Motor neuron (in vitro differentiated cells): ENCODE measurements at places on chromosomes 2 and 18. TPM values are rescaled to one million over a fixed set of nuclear protein-coding genes. Genes with fewer than 3 reads are reported as not detected.

- peak; percentile 24 for ATAC-seq
Measured at GRCh38 chr2:191676790-191677645, 918 bp upstream of the NABP1 start.

DNA sequence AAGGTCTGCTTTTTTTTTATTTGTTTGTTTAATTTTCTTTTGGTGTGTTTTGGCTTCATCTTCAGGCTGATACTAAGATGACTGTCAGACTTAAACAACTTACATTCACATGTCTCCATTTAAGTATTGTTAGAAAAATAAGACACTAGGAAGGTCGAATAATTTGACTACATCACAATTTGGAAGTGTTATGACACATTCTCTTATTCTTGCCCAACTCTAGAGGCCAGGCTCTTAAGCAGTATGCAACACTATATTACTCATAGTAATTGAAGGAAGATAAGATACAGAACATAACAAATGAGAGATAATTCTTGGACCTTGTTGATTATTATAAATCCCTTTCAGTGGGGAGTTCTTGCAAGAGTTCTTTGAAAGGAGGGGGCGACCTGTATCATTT, 295.3 kb upstream of the COL3A1 start:
- no peak for ATAC-seq

The DSG2 gene
- 5.4 and 5.9 TPM in 2 replicates for total RNA-seq

The EPB41L3 gene
- 1.2 and 6.4 TPM in 2 replicates for total RNA-seq

DNA sequence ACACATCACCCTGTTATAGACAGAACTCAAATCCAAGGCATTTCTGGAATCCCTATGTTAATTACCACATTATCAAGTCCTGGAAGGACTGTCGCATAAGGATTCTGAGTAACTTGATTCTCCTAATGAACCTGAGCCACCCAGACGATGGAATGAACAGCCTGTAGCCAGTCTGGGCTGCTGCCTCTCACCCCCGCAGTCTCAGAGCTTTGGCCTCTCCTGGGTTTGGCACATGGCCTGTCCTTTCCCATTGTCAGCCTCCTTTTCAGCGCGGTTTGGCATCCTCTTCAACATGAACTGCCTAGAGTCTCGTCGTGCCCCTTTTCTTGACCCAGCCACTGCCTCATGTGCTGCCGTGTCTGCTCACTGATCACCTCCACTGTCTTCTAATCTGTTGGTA, 147.6 kb downstream of the SLC8A1 start:
- no peak for ATAC-seq

The SPRED2 gene
- 21.5 and 30.4 TPM in 2 replicates for total RNA-seq

DNA sequence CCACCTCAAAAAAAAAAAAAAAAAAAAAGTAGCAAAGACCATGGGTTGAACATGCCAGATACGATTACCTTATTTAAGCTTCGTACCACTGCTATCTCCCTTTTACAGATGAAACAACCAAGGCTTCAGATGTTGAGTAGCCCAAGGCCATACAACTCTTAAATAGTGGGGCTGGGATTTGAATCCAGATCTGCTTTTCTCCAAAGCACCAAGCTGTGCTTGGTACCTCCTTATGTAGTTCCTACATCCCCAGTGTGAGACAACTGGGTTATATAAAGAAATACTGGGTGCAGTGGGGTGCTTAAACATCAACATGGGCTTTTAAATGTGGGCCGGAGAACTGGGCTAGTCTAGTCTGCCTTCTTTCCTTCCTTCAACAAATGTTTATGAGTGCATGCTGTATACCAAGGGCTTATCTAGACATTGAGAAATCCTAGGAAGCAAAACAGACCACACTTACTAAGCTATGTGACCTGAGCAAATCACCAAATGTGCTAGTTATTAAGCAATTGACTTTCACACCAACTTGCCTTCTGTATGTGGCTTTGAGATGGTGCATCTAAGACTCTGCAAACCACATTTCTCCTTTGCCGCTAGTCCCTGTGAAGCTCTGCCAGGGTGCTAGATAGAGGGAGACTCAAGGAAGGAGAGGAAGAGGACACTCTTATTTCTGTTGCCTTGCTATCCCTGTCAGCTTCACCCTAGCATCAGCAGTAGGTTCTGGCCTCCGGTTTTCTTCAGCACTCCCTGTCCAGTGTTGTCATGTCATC, 206.8 kb upstream of the FBXO11 start:
- no peak for ATAC-seq

DNA sequence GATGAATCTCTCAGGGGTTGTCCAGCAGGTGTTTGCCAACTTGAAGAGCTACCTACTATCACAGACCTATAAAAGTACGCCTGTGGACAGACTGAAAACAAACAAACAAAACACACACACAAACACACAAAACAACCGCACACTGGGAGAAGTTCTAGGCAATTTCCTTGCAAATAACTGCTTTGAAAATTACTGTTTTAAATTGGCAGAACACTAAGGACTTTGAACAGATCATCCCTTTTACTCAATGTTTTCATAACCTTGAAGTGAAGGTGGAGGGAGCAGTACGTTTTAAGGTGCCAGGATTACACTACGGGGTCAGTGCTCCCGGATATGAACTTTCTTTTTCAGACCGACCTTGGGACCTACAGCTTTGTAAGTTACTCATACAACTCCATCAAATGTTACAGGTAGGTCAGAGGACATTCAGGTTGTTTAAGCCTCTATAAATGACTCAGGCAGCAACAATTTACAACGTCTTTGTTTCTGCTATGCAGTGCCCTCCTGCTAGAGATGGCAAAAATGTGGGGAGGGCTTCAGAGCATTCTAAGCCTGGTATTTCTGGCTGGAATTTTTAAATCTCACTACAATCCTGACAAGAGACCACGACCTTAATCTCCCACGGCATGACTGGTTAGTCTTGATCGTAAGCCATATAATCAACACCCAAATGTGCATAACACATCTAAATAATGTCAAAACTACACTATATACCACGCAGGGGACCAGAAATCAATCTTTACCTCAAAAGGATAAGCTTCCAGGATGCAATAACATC, 1.4 kb upstream of the SLC20A1 start:
- ATAC-seq = no peak

GRCh38 chr2:141611176-141611571, 519.6 kb downstream of the LRP1B start:
- ATAC-seq = no peak

DNA sequence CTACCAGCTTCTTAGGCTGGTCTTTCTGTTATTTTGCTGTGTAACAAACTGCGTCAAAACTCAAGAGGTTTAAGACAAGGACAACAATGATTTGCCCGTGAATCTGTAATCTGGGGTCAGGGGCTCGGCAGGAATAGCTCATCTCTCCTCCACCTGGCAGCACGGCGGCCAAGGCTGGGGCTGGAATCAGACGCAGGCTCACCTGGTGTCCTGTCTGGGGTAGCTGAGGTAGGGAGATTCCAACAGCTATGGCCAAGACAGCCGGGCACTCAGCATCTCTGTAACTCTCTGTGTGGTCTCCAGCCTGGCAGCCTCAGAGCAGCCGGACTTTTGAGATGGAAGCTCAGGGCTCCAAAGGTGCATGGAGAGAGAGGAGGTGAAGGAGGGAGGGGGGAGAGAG, 42.3 kb downstream of the DNER start:
- ATAC-seq = no peak

The CELF4 gene
- 43.4 and 47.4 TPM in 2 replicates for total RNA-seq

The ATG4B gene
- total RNA-seq = 49.4 and 51.1 TPM in 2 replicates

DNA sequence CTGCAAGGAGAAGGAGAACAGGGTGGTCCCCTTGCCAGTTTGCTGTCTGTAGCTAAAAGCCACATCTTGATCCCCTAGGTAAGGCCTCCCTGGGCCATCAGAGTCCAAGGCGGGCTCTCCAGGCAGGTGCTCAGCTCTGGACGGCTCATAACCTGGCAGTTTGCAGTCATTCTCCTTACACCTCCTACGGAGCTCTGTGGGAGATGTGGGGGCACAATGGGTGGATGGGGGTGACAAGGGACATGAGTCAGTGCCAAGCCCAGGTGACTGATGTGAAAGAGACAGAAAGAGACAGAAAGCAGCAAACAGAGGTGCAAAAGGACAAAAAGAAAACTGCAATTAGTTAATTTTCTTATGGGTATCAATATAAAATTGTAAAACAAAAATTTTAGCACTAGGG, 120.6 kb upstream of the ZBTB14 start:
- no peak for ATAC-seq

DNA sequence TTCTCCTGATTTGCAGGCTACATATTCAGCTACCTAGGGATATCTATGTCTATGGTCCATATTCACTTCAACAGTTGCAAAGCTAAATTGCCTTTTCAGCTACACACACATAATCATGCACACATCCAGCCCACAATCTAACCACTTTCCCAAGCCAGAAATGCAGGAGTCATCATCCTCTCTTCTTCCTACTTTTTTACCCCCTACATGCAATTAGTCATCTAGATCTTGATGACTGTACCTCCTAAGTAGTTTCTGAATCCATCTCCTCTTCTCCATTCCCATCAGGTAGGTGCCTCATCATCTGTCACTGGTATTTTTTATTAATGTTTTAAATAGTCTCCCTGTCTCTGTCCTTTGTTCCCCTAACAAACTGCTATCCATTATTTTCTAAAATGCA, 23.7 kb upstream of the SPRED2 start:
- no peak for ATAC-seq

The THAP4 gene
- 39.2 and 43.1 TPM in 2 replicates for total RNA-seq

The ELOA2 gene
- total RNA-seq = 0.15 and 0.38 TPM in 2 replicates

DNA sequence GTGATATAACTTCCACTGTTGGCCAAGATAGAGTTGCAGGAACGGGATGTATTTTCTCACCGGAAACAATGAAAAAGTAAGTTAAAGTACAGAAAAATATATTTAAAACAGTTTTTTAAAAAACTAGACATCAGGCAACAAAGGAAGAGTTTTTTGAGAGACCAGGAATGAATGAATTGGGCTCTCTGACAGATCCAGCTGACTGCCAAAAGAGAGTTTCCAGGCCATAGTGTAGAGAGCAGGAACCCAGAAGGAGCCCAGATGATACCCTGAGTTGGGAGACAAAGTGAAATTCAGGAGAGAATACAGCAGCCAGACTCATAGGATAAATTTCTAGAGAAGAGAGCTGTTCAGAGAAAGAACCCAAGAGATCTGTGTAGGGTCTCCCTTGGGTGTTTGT, 362.6 kb upstream of the SMIM21 start:
- no peak for ATAC-seq

DNA sequence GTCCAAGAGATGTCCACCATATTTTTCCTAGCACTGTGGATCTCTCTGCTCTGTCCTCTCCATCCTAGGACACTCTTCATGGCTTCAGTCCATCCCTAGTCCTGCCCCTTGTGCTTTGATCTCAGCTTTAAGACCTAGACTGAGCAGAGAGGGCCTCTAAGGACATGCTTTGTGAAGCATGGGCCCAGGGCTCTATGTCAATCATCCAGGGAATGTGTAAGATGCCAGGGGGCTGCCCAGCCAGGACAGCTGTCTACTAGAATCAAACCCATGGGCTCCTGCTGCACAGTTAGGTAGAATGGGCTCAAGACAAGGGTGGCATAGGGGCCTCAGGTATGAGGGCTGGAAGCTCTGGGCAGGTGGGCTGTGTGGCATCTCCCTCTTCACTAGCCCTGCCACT, 24.9 kb downstream of the TET3 start:
- ATAC-seq = no peak

The ZRANB3 gene
- total RNA-seq = 9.3 and 9.7 TPM in 2 replicates

The SPAG16 gene
- 15.0 and 17.1 TPM in 2 replicates for total RNA-seq

- ATAC-seq = peak; percentile 28
Measured at GRCh38 chr2:17470855-17471641, 47.2 kb downstream of the RAD51AP2 start.

- no peak for ATAC-seq
Measured at GRCh38 chr2:238299803-238300202, 11.4 kb upstream of the PER2 start.

DNA sequence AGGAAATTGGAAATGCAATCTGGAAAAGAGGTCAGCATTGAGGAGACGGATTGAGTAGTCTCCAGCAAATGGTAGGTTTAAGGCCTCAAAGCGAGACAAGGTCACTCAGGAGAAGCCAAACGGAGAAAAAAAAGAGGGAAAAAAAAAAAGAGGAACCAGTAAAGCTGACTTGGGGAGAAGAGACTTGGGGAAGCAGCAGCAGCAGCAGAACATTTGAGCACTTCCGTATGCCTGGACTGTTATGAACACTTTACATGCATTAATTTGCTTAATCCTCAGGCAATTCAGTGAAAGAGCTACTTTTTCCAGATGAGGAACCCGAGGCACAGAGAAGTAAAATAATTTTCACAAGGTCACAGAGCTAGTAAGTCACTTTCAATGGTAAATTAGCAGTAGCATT, 81.3 kb downstream of the OSBPL6 start:
- ATAC-seq = peak; percentile 74
